ENCODE measurements at places on chromosomes 5 and 9.

GRCh38 chr9:73183917-73184861, 32.5 kb downstream of the ANXA1 start:
- DNase-seq: peak; percentile 66

DNA sequence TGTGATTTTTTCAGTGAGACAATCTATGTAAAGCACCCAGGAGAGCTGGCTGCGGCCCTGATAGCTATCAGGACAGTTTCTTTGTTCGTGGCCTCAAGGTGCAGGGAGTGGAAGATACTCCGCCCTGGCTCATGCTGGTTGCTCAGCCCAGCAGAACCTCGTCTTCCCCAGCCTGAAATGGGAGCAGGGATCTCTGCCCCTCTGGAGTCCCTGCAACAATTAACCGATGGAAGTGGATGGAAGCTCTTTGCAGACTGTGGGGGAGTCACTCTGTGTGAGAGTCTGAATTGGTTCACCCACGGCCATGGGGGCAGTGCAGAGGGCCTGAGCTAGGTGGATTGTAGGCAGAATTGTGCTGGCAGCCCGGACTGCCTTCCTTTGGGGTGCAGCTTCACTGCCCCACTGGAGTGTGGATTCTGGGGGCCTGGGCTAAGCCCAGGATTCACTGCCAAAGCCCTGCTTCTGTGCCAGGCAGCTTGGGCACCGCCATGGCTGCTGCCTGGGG, 2.8 kb downstream of the AIF1L start:
- no peak for DNase-seq

DNA sequence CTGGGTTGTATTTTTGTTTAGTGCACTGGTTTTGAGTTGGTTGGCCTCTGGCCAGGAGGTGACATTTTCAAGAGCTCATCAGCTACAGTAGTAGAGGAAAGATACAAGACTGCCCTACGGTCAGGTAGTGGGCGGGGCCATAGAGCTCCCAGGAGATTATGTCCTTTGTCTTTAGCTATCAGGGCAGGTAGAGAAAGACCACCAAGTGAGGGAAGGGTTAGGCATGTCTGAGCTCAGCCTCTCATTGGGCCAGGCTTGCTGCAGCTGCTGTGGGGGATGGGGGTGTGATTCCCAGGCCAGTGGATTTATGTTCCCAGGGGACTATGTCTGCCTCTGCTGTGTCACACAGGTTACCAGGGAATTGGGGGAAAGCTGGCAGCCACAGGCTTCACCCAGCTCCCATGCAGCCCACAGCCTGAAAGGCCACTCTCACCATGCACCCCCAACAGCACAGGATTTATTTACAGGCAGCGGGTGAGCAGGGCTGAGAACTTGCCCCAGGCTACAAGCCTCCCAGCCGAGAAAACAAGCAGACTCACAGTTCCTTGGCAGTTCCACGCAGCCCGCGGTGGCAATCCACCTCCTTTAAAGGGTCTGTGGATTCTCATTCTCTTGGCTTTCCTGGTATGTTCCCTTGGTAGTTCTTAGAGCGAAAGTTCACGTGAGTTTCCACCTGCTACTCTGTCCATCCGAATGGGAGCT, 37.5 kb upstream of the BOD1 start:
- no peak for DNase-seq

DNA sequence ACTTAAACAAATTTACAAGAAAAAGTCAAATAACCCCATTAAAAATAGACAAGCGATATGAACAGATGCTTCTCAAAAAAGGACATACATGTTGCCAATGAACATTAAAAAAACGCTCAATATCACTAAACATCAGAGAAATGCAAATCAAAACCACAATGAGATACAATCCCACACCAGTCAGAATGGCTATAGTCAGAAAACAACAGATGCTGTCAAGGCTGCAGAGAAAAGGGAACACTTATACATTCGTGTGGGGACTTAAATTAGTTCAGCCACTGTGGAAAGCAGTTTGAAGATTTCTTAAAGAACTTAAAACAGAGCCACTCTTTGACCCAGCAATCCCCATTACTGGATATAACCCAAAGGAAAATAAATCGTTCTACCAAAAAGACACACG, 10.8 kb downstream of the OR13F1 start:
- DNase-seq: no peak

DNA sequence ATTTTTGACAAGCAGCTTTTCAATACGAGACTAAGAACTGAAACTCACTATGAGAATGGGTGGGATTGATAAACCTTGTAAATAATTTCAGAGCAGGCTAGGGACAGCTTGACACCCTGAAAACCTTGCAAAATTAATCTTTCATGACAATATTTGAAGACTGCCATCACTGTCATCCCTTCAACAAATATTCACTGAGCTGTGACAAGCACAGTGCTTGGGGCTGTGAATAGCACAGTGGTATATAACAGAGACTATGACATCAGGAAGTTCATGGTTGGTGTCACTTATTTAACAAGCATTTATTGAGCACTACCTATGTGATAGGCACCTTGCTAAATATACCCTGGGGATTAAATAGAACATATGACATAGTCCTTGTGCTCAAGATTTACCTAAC, 741.0 kb upstream of the RIOK2 start:
- no peak for DNase-seq

Measured in CD14-positive monocyte (primary cell).